Suppressor macrophage (primary cell): ENCODE measurements at places on chromosomes 3 and 15.
A peak's percentile ranks its signal among the peaks of the same experiment; 100 is the strongest.

GRCh38 chr3:53513556-53514190, 19.3 kb downstream of the CACNA1D start:
- no peak for DNase-seq

- DNase-seq, result no peak
Observed at GRCh38 chr15:51642696-51643095, 20.1 kb upstream of the DMXL2 start.

DNA sequence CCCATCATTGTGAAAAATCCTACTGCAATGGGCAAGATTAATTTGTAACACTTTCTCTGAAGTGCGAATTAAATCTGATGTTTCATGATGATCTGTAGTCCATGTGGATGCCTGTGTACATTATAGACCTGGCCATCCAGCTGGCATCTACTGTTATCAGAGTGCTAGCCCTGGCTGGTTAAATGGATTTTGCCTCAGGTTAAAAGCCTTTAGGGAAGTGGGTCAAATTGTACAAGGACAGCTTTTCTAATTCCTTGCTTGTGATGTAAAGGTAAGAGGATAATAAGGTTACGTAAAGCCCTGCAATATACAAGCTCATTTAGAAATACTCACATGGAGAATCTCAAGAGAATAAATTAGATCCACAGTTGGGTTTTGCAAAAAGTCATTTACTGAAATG, 138.2 kb downstream of the EPHA3 start:
- DNase-seq, result no peak

DNA sequence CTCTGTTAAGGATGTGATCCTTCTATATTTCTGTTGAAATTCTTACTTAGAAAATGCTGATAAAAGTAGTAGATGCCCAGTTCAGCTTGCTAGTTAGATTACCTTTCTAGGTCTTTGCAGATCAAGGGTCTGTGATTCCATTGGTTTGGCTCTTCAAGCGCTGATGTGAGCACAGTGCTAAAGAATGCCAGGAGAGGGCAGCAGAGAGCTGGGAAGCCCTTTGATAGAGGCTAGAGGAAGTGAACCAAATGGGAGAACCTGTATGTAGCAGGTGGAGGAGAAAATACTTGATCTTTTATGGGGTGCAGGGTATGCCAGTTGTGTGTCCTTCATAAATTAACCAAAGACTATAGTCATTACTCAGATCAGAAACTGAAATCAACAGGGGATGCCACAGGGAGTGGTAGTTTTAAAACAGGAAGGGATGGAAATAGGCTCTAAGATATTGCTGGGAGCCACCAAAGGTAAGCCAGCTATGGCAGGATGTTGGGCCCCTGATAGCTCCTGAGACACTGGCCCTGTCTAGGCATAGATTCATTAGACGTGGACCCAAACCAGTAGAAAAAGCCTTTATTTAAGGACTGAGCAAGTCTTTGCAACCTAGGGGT, 677.4 kb downstream of the SQOR start:
- DNase-seq, result peak; percentile 75

DNA sequence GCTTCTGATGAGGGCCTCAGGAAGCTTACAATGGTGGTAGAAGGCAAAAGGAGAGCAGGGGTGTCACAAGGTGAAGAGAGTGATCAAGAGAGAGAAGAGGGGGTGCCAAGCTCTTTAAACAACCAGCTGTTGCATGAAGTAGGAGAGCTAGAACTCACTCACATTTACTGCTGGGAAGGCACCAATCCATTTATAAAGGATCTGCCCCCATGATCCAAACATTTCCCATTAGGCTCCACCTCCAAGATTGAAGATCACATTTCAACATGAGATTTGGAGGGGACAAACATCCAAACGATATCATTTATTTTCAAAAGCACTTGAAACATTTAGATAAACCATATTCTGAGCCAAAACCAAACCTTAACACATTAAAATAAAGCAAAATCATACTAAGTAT, 26.3 kb downstream of the ANKRD28 start:
- no peak for DNase-seq

DNA sequence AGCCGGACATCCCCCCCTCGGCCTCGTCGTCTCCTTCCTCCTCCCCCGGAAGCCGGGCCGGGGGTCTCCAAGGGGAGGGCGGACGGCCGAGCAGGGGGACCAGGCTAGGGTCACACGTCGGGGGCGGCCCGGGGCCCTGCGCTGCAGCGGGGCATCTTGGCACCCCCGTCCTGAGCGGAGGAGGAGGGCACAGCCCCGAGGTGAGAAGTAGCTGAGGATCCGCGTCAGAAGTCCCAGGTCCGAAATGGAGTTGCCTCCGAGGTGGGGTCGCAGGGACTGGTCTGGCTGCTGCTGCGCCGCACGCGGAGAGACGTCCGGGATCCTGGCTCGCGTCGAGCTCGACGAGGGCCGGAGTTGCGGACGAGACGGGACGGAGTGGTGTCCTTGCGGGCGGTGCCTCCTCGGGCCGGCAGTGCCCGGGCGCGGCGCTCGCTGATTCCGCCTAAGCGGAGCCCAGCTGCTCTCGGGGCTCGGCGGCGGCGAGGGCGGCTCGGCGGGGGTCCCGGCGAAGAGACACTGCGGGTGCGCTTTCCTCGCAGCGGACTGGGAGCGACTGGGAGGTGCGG, at the start of gene ADCY5:
TSS of gene ADCY5 (minus strand) at position 555 of the 566 bp plus-strand sequence. CDS start at position 10, 545 bp downstream.
- DNase-seq, result peak; percentile 7

- DNase-seq, result no peak
Observed at GRCh38 chr3:129747136-129747535, 140.7 kb upstream of the PLXND1 start.

DNA sequence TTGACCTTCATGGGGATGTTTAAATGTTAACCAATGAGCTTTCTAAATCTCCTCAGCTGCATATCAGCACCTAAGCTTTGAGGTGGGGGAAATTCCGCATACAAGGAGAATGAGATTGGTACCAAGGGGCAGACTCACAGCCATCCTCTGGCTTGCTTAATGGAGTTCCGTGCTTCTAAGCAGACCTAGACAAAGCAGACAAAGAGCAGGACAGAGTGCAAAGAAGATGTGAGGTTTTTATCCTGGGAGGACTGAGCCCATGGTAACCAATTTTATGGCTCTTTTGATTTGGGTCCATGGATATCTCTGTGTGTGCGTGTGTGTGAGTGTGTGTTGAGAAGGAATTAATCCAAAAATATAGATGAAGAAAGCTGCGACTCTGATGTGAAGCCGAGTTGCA, 7.5 kb downstream of the TAFA4 start:
- no peak for DNase-seq

GRCh38 chr15:77762747-77763355, 130.1 kb upstream of the LINGO1 start:
- no peak for DNase-seq

DNA sequence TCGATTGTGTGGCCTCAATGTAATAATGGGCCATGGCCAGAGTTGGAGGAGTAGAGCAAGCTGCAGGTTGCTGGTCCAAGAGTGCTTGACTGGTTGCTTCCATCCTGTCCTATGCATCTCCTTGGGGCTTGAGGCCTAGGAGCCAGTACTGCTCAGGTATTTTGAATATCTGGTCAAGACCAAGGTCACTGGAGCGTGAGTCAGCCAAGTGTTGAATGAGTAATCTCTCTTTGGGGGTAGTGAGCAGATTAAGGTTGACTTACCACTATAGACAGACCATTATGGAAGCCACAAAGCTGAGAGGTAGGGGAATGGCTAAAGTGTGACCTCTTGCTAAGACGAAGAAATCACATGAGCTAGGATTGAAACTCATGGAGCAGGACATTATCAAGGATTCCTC, 9.4 kb upstream of the PARP6 start:
- DNase-seq, result no peak

DNA sequence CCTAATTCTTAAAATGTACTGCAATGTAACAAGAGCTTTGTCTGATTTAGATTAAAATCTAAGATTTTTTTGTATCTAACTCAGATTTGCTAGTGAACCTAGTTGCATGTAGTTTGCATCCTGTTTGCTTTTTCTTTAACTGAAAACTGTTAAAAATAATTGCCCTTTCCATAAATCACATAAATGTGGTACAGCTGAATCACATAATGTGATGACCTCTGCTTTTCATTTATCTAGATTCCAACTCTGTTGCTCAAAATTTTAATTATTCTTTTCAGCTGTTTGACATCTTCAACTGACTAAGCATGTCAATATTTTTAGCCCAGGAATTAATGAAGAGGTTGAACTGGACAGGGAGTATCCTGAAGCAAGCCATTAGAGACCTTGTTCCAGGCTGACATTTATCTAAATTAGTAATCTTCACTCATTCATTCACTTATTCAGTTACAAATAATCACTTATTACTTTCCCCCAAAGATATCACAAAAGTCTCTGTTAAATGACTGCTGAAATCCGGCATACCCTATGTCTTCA, 101.9 kb upstream of the PLXND1 start:
- DNase-seq, result no peak

- no peak for DNase-seq
Observed at GRCh38 chr15:65115542-65115941, 542 bp upstream of the UBAP1L start.

DNA sequence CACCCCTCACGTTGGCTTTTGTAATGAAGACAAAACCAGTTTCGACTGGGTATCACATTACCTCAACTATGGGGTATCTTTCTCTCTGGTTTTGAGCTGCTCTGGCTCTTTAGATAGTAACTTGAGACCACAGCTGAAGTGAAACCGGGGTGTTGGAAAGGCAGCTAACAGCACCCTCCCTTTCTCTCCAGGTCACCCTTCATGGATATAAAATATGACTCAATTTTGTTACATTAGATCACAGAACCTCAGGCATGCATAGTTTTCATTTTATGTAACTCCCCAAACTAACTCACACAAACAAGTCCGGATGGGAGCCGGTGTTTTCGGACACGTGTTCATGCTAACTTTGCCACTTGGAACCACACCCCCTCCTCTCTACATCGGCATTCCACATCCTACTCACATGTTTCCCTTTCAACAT, 90.7 kb downstream of the NR2F2 start:
- no peak for DNase-seq

- no peak for DNase-seq
Observed at GRCh38 chr15:55879181-55879580, 114.2 kb downstream of the NEDD4 start.

- no peak for DNase-seq
Observed at GRCh38 chr15:97525809-97526208, 434.7 kb upstream of the ARRDC4 start.

DNA sequence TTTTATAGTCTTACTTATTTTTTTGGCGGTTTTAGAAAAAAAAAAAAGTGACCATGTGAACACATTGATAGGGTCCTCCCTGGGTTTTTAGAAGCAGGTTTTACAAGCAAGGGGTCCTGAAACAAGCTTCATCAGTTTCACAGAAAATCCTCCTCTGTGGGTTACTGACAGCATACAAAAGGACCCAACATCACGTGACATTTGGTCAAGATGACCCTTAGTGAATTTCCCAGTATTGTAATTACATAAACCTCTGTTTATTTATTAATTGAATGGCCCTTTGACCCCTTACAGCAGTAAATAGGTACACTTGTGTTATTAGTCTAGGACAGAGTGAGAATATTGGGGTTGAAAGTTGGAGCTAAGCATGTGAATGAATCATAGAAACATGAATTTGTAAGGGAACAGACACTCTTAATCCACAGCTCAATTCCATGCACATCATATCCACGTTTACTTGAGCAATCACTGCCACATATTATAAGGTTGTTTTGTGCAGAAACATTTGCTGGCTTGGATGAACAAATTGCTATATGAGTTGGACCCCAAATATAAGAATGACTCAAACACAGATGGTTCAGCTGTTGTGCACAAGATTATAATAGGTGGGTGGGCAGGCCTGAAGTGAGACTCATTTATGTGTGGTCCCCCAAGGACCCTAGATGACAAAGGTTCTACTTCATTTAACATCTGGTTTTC, 137.5 kb downstream of the ZNF385D start:
- no peak for DNase-seq

- no peak for DNase-seq
Observed at GRCh38 chr3:8555113-8555661, 53.6 kb downstream of the LMCD1 start.

DNA sequence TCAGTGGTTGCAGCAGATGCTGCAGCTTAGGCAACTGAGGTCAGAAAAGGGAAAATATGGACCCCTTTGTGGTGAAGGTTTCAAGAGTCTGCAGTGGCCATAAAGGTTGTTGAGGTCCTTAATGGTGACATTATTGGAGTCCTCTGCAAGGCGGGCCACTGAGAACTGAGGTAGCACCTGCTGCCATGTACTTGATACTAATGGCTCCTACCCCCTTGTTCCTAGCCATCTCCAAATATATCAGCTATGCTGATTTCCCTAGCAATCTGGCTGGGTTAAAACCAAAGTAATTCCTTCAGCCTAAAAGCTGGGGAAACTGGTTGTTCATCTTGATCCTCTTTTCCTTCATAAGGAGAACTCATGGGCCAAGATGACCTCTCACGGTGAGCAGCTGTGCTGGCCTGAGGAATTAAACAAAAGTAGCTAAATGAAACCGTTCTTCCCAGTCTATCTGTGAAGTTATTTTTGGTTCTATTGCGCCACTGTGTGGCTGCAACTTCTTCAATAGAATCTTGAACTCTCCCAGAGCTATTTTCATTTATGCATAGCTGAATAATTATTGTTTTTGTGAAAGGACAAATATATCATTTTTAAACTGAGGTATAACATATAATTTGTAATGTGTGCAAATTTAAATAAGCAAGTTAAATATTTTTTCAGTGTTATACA, 76.1 kb upstream of the PLSCR4 start:
- DNase-seq, result peak; percentile 35

GRCh38 chr15:37094333-37094914, 5.9 kb downstream of the MEIS2 start:
- DNase-seq, result no peak

DNA sequence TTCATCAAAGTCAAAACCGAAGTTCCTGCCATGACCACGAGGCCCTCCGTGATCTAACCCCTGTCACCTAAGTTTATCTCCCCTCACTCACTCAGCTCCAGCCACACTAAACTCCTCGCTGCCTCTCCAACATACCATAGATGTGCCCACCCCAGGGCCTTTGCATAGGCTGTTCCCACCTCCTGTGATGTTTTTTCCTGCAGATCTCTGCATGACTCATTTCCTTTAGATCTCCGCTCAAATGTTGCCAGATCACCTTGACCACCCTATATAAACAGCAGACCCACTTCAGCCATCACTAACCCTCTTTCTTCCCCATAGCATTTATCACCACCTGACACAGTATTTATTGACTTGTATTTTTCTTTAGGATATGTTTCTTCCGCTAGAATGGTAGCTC, 58.5 kb downstream of the HRH1 start:
- no peak for DNase-seq

GRCh38 chr3:104632947-104633346, 733.8 kb upstream of the ALCAM start:
- DNase-seq, result no peak

- DNase-seq, result no peak
Observed at GRCh38 chr3:48535578-48535977, 21.0 kb downstream of the PFKFB4 start.

DNA sequence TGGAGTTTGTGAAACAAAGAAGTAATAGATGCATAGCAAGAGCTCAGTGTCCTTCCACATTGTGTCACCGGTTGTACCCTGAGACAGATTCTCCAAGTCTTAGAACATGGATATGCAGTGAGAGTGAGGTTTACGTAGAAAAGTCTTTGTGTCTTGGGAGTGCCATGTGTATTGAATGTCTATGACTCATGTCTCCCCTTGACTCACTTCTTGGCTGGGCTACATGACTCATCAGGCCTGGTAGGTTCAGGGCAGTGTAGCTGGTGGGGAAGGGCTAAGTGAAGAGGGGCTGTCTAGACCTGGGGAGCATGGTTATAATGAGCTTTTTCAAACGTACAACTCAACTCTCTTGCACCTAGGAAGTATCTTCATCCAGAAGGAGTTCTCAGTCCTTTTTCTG, 167.4 kb downstream of the GAP43 start:
- no peak for DNase-seq
